ENCODE measurements at places on chromosomes 13 and 19.

DNA sequence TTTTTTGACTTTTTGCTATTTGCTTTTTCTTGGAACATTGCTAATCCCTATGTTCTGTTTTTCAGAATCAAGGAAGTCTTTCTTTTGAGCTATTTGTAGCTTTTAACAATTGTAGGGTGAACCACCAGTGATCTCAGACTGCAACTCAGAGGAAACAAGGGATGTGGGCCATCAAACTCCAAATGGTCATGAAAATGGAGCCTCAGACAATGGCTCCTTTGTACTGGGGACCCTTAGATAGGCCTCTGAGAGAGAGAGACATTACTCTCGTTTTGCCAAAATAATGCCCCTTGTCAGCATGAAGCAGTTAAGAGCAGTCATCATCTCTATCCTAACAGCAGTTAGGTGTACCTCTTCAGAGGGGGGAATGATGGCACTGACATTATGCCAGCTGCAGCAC lies 56.4 kb upstream of the GJB6 start:
- DNase-seq = no peak

DNA sequence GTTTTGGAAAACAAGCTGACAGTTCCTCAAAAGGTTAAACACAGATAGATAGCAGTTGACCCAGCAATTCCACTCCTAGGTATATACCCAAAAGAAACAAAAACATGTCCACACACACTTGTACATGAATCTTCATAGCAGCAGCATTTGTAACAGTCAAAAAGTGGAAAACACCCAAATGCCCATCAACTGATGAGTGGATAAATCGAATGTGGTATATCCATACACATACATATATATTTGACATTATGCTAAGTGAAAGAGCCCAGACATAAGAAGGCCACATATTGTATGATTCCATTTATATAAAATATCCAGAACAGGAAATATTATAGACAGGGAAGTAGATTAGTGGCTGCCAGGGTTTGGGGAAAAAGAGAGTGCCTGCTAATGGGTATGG lies 7.9 kb upstream of the HMGB1 start:
- no peak for DNase-seq

GRCh38 chr19:15138427-15138826 lies 31.2 kb downstream of the SYDE1 start:
- DNase-seq = no peak

DNA sequence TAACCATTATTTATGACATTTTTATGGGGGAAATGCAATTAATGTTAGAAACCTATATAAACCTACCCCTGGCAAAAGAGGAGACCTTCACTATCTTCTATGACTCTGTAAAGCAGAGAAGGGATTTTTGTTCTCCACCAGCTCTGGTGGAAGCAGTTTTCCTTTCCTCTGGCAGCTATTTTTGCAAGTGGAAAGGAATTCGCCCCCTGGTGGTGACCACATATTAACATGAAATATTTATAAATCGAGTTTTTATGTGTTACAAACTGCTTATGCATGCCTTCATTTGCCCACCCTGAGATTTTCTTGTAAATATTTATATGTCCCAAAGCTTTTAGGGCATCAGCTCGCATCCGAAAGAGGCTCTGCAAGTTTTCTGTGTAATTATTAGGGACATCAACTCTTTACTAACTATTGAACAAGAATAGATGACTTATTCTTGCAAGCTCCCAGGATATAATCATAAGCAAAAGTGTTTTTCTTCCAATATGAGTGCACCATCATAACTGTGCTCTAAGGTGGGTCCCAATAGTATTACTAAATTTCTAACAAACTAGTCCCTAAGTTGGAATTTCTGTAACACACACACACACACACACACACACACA lies 62.4 kb downstream of the SERTM1 start:
- peak; percentile 44 for DNase-seq
